ENCODE measurements at places on chromosomes 1 and 21.

- no peak for DNase-seq
Observed at GRCh38 chr1:209769171-209769904, 13.5 kb downstream of the TRAF3IP3 start.

DNA sequence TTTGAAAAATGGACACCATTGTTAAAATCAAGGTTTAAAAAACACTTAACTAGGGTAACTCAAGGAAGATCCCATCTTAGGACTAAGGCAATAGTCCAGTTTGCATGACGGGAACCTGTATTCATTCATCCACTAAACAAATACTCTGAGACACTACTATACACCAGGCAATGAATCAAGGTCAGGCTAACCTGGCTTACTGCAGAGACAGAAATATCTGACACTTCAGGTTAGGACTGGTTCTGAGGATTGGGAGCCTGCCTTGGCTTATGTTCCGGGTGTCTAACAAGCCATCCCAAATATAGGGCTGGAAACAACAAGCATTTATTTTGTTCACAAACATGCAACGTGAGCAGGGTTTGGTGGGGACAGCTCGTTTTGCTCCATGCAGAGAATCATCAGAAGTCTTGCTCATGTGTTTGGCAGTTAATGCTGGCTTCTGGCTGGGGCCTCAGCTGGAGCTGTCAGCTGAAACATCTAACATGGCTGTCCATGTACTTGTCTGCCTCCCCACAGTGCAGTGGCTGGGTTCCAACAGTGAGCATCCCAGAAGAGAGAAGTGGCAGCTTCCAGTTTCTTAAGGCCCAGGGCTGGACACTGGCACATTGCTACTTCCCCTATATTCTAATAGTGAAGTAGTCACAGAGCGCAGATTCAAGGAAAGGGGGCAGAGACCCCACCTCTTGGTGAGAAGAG lies 37.0 kb upstream of the CAMK1G start:
- DNase-seq = no peak

DNA sequence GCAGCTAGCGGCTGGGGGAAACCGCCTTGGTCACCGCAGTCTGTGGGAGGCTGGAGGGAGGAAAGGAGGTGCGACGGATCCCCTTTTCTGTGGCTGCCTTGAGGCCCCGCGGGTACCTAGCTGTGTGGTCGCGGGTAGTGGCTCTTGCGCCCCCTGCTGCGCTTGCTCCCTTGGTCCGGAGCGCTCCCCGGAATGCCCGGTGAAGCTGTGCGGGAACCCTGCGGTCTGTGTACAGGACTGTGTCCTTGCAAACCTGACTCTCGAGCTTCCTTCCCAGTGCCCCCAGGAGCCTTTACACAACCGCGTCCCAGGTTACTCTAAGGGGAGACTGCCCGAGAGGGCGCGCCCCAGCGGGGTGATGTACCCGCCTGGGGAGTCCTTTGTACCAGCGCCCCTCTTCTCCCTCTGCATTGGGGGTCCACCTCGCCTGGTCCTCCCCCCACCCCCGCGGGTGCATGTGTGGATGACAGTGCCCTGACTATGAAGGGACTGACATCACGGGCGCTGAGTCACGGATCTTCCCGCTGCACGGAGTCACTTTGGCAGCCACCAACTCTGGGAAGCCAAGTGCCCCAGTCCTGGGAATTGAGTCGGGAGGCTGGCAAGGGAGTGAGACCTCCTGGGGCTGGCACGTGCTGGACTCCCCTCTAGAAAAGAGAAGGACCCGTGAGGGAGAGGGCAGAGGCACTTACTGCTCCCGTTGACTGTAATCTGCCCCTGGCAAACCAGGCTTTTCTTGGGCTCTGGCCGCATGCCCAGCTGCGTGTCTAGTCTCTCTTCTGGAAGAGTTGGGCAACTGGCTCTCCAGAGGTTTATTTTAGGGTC lies 816 bp downstream of the IL6R start:
- no peak for DNase-seq

DNA sequence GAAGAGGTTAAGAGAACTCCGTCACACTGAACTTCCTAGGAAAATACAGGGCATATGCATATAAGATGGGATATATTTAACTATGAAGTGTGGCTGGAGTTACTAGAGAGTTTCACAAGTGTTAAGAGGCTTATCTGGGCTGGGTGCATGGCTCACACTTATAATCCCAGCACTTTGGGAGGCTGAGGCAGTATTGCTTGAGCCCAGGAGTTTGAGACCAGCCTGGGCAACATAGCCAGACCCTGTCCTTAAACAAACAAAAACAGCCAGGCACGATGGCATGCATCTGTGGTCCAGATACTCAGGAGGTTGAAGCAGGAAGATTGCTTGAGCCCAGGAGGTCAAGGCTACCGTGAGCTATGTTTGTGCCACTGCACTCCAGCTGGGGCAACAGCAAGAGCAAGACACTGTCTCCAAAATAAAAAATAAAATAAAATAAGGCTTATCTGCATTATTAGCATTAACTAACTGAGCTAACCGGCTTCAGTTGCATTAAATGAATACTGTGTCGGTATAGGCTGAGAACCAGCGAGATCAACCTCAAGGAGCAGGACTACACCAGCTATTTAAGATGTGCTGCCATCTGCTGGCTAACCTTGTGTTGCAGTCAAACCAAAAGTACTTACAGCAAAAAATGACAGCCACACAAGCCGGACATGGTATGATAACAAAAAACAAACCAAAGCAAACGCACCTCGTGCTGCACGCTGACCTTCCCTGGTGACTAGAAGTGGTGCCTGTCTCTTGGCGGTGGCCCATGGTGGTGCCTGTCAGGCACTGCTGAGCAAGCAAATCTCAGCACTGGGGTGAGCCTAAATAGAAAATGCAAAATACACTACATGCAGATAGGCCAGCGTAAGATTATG lies 19.7 kb upstream of the RBBP5 start:
- peak; percentile 32 for DNase-seq

DNA sequence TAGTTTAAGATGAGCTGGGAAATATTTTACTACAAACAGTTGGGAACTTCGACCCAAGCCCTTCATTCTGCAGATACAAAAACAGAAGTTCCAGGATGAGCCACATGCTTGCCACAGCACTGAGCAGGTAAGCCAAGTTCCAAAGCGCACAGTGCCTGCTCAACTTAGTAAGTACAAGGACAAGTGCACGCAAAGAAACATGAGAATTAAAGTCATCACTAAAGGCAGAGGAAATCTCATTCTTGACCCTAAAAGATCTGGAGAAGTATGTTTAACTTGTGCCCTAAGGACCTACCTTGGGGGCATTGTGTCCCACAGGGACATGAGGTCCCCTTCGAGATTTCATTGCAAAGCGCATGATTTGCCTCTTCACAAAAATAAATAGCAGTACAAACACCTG lies 1.2 kb upstream of the UBAP2L start:
- no peak for DNase-seq

GRCh38 chr1:45775794-45776193 lies 25.3 kb upstream of the IPP start:
- no peak for DNase-seq

Measured in GM18507 (cell line).